Psoas muscle (tissue), 8 donors: ENCODE measurements at places on chromosomes 7 and 10.

DNA sequence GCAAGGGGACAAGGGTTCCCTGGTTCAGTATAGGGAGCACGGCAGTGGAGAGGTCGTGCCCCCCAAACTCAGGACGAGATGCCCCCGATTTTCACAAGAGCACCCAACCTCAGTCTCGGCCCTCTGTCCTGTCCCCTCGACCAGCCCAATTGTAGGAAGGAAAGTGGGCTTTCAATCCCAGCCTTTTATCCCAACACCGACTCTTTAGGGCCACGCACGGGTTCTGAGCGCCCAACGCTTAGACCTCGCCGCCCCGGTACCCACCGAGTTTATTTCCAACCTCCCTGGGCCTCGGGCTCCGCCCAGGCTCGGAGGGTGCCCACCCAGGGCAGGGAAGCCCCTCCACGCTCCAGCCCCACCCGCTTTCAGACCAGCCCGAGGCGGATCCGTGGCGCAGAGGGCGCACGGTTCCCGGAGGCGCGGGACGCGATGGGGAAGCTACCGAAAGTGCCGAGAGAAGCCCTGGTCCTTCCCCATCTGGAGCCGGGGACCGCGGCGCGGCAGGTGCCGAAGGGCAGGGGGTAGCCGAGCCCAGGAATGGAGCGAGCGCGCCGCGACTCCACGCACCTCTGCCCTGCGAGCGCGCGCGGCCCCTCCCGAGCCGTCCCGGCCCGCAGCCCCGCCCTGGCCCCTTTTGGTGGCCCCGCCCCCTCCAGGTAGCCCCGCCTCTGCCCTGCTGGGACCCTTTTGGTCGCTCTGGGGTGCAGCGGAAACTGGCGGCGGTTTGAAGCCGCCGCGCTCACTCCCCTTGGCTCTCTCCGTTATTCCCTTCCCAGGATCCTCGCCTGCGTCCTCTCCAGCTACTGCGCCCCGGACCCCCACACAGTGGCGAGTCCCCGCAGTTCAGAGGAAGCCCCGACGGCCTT lies 20.4 kb downstream of the GRID2IP start:
- peaks cover 4% of the 10 kb centered on the region for H3K4me1 ChIP-seq
- peaks cover 73% of the 10 kb centered on the region for H3K27me3 ChIP-seq

GRCh38 chr7:98761225-98761624 lies 108.6 kb downstream of the TMEM130 start:
- no peaks in the 10 kb centered on the region for H3K27me3 ChIP-seq
- H3K27ac ChIP-seq: no peak overlapping the region
- H3K4me3 ChIP-seq: no peak overlapping the region
- no peak for DNase-seq
- H3K36me3 ChIP-seq: no peaks in the 10 kb centered on the region
- H3K4me1 ChIP-seq: no peaks in the 10 kb centered on the region

- no peaks in the 10 kb centered on the region for H3K36me3 ChIP-seq
- no peak overlapping the region for H3K4me3 ChIP-seq
- DNase-seq: no peak
- peaks cover 13% of the 10 kb centered on the region for H3K4me1 ChIP-seq
Measured at GRCh38 chr10:4370376-4370775, 455.6 kb upstream of the AKR1E2 start.

DNA sequence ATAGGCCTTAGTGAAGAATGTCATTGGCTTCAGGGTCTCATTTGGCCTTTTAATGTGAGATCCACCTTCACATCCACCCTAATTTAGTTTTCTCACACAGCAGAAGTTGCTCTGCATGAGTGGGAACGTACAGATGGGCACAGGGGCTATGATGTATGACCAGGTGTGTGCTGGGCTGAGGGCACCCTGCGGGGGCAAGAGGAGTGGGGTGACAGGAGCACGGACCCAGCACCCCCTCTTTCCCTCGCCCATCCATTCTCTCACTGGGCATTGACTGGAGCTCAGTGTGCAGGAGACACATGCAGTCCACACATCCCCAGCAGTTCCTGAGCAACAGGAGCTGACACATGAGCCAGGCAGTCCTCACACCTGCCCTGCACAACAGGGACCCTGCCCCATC lies 95.1 kb upstream of the PPP2R2D start:
- no peak overlapping the region for H3K27ac ChIP-seq
- H3K4me1 ChIP-seq: no peaks in the 10 kb centered on the region
- no peaks in the 10 kb centered on the region for H3K36me3 ChIP-seq

- no peak overlapping the region for H3K4me3 ChIP-seq
- H3K36me3 ChIP-seq: no peaks in the 10 kb centered on the region
- no peak for DNase-seq
- no peaks in the 10 kb centered on the region for H3K4me1 ChIP-seq
- H3K27ac ChIP-seq: no peak overlapping the region
Measured at GRCh38 chr10:112132435-112132834, 51.1 kb downstream of the GPAM start.

- no peaks in the 10 kb centered on the region for H3K27me3 ChIP-seq
- DNase-seq: no peak
- H3K4me1 ChIP-seq: no peaks in the 10 kb centered on the region
- H3K36me3 ChIP-seq: no peaks in the 10 kb centered on the region
Measured at GRCh38 chr10:19616966-19617365, 199.3 kb upstream of the PLXDC2 start.

GRCh38 chr10:32295027-32295426 lies 51.9 kb downstream of the EPC1 start:
- H3K27ac ChIP-seq: no peak overlapping the region
- H3K4me3 ChIP-seq: no peak overlapping the region
- DNase-seq: no peak
- H3K4me1 ChIP-seq: peaks cover 6% of the 10 kb centered on the region
- no peaks in the 10 kb centered on the region for H3K27me3 ChIP-seq
- H3K36me3 ChIP-seq: no peaks in the 10 kb centered on the region

- H3K4me1 ChIP-seq: no peaks in the 10 kb centered on the region
- H3K4me3 ChIP-seq: no peak overlapping the region
- no peak overlapping the region for H3K27ac ChIP-seq
- no peak for DNase-seq
Measured at GRCh38 chr10:3438606-3439005, 266.0 kb upstream of the PITRM1 start.

- H3K36me3 ChIP-seq: no peaks in the 10 kb centered on the region
- H3K4me1 ChIP-seq: no peaks in the 10 kb centered on the region
- no peak for DNase-seq
Measured at GRCh38 chr10:128419466-128420019, 293.3 kb upstream of the MKI67 start.

- H3K36me3 ChIP-seq: no peaks in the 10 kb centered on the region
- no peaks in the 10 kb centered on the region for H3K4me1 ChIP-seq
- no peaks in the 10 kb centered on the region for H3K27me3 ChIP-seq
- DNase-seq: no peak
- H3K4me3 ChIP-seq: no peak overlapping the region
Measured at GRCh38 chr10:53107711-53108110, 335.1 kb upstream of the MBL2 start.

GRCh38 chr10:96097865-96098264 lies 32.2 kb upstream of the ZNF518A start:
- no peaks in the 10 kb centered on the region for H3K4me1 ChIP-seq
- no peak for DNase-seq
- H3K27ac ChIP-seq: no peak overlapping the region
- H3K27me3 ChIP-seq: peaks cover 32% of the 10 kb centered on the region

DNA sequence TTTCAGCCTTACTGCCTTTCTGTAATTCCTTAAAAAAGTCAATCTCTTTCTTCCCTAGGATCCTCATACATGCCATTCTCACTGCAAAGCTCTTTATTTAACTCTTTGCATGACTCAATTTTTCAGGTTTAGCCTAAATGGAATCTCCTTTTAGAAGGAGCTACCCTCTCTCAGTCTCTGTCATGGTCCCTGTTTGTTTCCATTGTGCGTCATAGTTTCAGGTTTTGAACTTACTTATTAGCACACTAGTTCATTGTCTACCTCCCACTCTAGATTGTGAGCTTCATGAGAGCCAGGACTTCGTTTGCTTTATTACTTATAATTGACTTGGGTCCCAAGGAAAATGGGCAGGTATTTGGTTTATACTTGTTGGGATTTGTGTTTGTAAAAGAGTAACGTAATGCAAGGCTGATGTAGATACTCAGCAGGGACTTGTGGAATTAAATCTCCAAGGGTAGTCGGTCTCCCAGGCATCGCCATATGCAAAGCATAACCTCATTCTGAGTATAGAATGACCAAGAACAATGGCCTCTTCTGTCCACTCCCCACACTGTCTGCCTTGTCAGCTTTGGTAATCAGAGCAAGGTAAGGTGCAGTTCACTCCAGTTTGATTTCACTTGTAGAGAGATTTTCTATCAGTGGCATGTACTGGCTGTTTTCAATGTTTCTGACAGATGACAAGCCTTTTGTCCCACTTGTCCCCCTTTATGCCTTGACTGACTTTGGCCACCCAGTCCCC lies 252.0 kb downstream of the SORCS3 start:
- H3K36me3 ChIP-seq: no peaks in the 10 kb centered on the region
- no peaks in the 10 kb centered on the region for H3K4me1 ChIP-seq
- DNase-seq: no peak
- no peak overlapping the region for H3K27ac ChIP-seq
- H3K27me3 ChIP-seq: no peaks in the 10 kb centered on the region

GRCh38 chr7:106010331-106010730 lies 47.3 kb downstream of the CDHR3 start:
- no peak overlapping the region for H3K4me3 ChIP-seq
- no peaks in the 10 kb centered on the region for H3K36me3 ChIP-seq
- no peak for DNase-seq
- H3K27me3 ChIP-seq: no peaks in the 10 kb centered on the region
- H3K4me1 ChIP-seq: peaks cover 6% of the 10 kb centered on the region
- no peak overlapping the region for H3K27ac ChIP-seq

GRCh38 chr7:51035716-51036115 lies 253.0 kb upstream of the GRB10 start:
- H3K27me3 ChIP-seq: no peaks in the 10 kb centered on the region
- H3K4me3 ChIP-seq: no peak overlapping the region
- DNase-seq: no peak
- H3K4me1 ChIP-seq: peaks cover 13% of the 10 kb centered on the region
- H3K27ac ChIP-seq: no peak overlapping the region
- no peaks in the 10 kb centered on the region for H3K36me3 ChIP-seq

DNA sequence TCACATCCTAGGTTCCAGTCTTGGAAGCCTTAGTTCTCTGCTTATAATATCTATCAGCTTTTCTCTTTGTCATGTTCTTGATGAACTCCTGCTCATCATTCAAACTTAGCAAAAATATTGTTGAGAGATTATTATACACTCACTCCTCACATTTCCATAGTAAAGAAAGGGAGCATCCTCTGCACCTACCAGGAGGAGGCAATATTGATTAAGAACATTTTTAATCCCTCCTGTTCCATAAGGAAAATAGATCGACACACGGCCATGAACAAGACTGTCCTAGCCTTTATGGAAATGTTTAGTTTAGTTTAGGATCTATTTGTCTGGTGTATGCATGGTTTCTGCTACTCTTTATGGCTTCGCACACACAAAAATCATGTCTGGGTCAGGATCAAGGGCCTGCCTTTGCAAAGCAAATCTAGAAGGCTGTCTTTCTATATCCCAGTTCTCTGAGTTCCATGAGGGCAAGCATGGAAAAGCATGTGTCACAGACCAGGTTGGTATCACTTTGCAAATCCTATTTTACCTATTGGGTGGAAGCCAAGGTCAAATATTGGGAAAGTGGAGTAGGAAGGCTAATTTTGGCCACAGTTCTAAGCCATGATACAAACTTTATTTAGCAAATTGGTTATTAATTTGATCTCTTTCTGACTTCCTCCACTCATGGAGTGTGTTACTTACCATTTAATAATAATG lies 164.4 kb downstream of the MDFIC start:
- H3K36me3 ChIP-seq: no peaks in the 10 kb centered on the region
- DNase-seq: no peak
- peaks cover 6% of the 10 kb centered on the region for H3K4me1 ChIP-seq
- no peaks in the 10 kb centered on the region for H3K27me3 ChIP-seq
- H3K4me3 ChIP-seq: no peak overlapping the region

DNA sequence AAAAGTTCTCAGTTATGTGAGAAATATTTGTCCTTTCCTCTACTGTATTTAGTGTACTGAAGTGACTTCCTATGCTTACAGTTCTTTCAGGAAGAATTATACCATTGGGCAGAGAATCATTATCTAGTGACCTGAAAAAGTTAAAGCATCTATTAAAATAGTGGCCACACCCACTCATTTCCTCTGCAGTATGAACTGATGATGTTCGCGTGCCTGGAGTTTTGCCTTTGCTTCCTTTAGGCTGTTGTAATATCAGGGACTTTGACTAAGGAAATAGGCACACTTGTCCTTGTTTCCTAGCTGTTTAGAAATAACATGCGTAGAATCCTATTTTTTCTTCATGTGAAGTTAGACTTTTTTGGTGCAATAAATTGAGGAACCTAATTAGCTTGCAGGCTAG lies 100.7 kb downstream of the ZMYND11 start:
- no peak overlapping the region for H3K4me3 ChIP-seq
- H3K27me3 ChIP-seq: no peaks in the 10 kb centered on the region
- no peaks in the 10 kb centered on the region for H3K4me1 ChIP-seq
- DNase-seq: no peak

DNA sequence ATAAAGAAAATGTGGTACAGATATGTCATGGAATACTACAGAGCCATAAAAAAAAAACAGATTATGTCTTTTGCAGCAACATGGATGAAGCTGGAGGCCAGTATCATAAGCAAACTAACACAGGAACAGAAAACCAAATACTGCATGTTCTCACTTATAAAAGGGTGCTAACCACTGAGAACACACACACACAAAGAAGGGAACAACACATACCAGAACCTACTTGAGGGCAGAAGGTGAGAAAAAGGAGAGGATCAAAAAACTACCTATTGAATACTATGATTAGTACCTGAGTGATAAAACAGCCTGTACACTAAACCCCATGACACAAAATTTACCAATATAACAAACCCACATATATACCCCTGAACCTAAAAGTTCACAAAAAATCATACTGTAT lies 144.6 kb downstream of the TPK1 start:
- no peaks in the 10 kb centered on the region for H3K27me3 ChIP-seq
- H3K4me3 ChIP-seq: no peak overlapping the region

DNA sequence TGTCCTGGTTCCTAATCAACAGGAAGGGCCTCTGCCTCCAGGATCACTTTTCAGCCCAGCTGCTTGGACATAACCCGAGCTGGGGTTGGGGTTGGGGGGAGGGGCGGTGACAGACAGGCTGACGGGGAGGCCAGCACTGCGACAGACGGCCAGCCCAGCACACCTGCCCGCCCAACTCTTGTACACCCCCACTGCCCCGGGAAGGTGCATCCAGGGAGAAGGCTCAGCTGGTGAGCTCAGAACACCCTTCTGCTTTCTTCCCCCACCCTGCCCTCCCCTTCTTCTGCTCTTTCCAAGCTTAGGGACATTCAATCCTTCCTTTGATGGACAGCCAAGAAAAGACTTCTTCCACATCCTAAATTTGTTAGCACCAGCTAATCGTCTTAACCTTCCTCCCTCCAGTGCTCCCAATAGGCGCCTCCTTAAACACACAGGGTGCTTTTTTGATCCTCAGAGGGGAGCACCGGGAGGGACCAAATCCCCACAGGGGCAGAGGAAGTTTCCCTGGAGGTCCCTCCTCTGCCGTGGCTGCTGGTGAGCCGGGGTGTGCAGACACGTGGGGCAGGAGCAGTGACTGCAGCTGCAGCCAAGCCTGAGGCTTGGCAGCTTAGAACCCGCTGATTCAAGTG lies 44.7 kb downstream of the COL13A1 start:
- H3K4me1 ChIP-seq: peaks cover 42% of the 10 kb centered on the region
- peak overlapping the region; percentile 95 for H3K27ac ChIP-seq
- no peaks in the 10 kb centered on the region for H3K27me3 ChIP-seq
- H3K36me3 ChIP-seq: no peaks in the 10 kb centered on the region
- DNase-seq: peak; percentile 60

GRCh38 chr7:80725181-80725611 lies 86.8 kb downstream of the CD36 start:
- DNase-seq: no peak
- no peaks in the 10 kb centered on the region for H3K36me3 ChIP-seq
- no peaks in the 10 kb centered on the region for H3K4me1 ChIP-seq
- no peak overlapping the region for H3K4me3 ChIP-seq
